ENCODE measurements at places on chromosomes 11 and 22.

DNA sequence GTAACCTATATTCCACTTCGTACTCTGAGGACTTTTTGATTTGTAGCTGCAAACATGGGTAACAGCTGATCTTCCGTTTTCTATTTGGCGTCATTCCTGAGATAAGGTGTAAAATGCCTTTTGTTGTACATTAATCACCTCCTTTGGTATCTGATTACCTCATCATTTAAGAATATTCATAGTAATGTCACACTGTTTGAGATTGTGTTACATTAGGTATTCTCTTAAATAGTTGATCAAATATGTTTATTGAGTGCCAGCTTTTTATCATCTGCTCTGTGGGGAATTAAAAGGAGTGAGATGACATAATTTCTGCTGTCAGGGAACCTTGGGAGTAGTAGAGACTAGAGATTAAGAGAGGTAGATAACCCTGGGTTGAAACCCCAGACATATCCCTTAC, 5.9 kb downstream of the NCAM1 start:
- DNase-seq, result no peak

DNA sequence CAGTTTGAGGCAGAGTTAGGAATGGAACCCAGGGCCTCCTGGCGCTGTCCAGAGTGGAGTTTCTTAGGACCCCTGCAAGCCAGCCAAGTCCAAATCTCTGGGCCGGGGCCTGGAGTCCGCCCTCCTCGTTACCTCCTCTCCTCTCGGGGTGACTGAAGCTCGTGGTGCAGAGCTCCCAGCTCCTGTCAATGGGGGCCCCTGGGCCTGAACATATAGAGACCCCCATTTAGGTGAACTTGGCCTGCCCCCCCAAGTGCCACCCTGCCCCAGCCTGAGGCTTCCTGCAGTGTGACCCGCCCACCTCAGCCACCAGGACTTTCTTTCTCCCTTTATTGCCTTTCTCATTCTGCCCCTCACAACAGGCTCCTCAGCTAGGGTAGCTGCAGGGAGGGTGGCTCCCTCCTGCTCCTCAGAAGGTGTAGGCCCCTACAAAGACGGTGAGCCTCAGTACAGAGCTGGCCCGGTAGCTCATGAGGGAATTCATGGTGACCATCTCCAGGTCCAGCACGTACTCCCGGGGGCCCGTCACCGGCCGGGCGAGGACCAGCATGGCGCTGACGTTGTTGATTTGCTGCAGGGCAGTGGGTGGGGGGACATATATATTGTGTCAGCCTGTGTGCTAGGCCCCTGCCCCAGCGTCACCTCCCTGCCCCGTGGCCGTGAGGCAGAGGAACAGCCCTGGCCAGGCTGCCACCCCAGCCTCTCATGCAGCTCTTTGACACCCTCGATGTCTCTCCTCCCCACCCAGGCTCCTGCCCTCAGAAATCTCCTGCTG, 5.9 kb downstream of the EFEMP2 start:
- DNase-seq, result no peak

- no peak for DNase-seq
These were observed 30.6 kb downstream of the CACNA1I start for GRCh38 chr22:39601180-39601535.

DNA sequence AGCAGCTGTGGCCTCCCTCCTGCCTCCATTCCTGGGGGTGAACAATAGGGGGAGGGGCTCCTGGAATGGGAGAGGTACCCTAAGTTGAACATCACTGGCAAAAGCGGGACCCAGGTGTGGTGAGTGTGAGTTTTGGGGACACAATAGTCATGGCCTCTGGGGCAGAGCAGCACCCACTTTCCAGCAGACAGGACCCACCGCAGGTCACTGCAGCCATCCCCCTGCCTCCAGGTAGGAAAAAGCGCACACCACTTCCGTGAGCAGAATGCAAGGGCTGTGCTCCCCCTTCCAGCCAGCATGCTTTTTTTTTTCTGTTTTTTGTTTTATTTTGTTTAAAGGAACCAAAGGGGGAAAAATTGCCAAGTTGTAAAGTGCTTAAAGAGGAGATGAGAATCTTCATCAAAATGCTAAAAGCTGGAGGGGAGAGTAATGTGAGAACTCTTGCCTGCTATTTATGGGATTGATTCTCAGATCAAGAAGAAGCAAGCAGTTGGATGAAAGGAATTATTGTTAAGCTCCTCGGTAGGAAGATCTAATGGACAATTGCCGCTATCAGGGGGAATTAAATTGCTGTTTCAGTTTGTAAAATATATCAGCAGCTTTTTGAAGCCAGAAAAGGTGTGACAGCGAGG, 152.9 kb downstream of the FEZ1 start:
- no peak for DNase-seq

- no peak for DNase-seq
These were observed 23.7 kb downstream of the ARVCF start for GRCh38 chr22:19992921-19993355.

DNA sequence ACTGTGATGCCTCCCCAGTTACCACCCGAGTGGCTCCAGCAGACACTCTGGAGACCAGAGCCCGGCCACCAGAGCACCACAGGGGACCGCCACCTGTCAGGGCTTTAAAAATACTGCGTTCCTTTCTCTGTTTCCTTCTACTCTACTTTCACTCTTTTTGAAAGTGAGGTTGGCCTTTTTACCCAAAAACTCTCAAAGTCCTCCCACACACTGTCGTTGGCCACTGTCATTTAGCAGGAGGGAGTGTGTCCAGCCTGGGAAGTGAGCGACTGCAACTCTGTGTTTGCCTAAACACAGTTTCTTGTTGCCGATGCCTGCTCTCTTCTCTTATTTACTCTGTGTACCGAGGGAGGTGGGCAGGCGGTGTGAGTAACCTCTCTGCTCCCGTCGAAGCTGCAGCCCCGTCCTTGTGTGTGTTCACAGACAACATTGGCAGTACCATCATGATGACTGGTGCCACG, 90.8 kb upstream of the CLDN5 start:
- DNase-seq, result no peak

DNA sequence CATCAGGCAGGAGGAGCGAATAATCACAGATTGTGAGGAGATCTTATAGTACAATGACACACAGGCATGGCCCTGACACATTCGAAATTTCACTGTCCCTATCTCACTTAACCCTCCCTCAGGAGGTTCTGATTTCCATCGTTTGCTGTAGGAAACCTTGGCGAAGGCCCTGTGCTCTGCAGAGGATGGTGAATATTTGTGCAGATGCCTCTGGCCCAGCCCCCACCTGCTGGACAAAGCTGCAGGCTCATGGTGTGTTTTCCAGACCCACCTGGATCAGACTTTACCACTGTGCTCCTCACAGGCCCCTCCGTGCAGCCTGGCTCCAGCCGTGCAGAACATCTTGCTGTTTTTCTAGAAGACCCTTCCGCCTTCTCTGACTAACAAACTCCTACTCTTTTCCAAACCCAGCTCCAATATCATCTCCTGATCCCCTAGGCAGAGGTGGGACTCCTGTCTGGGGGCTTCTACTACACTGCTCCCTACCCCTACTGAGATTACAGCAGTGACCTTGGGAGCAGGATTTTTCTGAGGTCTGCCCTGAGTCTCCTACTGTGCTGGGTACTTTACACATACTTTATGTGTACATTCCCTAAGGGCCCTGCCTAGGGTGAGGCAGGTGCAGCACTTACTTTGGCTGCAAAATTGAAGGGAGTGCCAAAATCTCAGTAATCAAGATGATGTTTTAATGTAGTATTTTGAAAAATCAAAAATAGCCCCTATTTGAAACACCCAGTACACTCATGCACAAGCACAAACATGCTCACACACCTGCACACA, 412.7 kb downstream of the SOX6 start:
- DNase-seq, result no peak

DNA sequence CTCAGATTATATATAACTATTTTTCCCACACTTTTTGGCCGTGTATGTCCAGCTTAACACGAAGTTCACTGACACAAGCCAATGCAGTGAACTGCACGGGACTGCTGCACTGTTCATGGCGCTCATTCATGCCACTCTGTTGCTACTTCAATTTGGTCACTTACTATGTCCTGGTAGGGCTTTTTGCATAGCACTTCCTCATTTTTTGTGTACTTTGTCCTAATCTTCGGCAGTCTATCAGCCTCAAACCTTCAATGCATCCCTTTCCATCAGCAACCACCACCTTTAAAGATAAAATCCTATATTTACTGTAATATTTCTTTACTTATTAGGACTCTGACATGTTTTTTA, 18.7 kb upstream of the ARHGAP32 start:
- DNase-seq, result no peak

GRCh38 chr11:35097814-35098455, 41.0 kb upstream of the CD44 start:
- DNase-seq, result no peak

- DNase-seq, result no peak
These were observed 750.7 kb downstream of the BRD1 start for GRCh38 chr22:49077036-49077393.

DNA sequence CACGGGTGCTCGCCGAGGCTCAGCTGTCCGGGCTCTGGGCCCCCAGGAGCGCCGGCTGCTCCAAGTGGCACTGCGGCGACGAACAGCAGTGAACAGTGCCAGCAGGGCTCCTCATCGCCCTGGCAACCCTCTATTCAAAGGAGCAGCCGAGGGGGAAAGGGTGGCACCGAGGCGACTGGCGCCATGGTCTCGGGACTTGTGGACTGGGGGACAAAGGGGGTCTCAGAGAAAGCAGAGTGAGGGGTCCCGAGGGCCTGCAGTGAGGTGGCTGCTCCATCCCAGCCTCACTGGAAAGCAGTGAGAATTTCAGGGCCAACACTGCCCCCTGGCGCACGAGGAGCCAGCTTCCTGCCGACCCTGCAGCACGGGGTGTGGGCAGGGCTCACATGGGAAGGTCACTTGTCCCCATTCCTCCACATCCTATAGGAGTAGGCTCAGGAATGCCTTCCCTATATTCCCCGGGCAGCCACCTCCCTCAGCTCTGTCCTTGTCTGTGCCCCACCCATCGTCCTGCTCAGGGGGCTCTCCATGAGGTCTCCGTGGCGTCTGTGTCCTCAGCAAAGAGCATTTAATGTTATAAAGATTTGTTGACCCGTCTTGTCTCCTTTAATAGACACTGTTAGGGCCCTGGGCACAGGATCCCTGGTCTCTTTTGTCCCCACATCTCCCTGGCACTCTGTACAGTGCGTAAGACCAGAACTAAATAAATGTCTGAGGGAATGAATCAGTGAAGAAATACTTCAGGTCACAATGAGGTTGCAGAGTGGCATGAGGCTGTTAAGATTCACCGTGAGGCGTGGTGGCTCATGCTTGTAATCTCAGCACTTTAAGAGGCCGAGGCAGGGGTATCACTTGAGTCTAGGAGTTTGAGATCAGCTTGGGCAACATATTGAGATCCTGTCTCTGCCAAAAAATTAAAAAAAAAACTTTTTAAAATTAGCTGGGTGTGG, 26.4 kb downstream of the LRFN4 start:
- peak; percentile 57 for DNase-seq

- no peak for DNase-seq
These were observed 17.5 kb downstream of the OR52E5 start for GRCh38 chr11:5910540-5910939.

GRCh38 chr11:71148716-71149115, 103.7 kb downstream of the SHANK2 start:
- DNase-seq, result no peak

DNA sequence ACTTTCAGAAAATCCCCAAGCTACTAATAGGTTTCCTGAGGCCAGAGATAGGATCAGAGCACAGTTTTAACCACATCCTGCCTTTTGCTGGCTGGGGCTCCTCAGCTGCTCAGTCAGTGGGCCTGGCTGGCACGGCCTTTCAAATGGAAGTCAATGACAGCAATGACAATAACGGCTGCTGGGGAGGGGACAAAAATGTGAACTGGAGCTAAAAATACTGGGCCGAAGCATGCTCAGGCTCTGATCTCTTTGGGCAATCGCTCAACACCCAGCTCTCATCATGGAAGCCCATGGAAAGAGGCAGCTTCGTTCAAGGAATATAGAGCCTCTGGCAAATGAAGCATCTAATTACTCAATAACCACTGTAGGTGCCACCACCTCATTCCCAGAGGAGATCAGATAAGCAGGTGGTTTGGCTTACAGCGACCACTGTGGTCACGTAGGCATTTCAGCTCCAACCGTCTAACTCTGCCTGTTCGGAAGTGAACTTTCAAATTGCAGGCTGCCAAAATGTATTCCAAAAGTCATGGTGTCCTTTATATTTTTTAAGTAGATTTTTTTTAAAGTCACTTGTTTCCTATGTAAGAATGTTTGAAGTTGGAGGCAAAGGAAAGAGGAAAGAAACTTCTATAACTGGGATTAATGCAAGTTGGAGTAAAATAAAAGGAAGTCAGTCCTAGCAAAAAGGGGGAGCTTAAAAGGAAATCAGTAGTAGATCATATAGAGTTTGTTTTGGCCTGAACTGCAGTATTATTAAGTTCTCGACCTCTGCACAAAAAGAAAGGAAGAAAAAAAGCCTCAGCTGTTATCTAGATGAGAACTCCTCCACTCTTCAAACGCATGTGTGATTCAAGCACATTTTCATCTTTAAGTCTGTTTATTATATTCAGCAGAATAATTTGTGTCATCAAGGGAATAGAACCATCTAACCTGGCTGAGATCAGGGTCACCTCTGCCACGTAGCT, 14.1 kb downstream of the WT1 start:
- no peak for DNase-seq

- DNase-seq, result no peak
These were observed 40.8 kb downstream of the LGR4 start for GRCh38 chr11:27431808-27432207.

GRCh38 chr11:93484716-93485115, 58.5 kb downstream of the SMCO4 start:
- DNase-seq, result no peak

DNA sequence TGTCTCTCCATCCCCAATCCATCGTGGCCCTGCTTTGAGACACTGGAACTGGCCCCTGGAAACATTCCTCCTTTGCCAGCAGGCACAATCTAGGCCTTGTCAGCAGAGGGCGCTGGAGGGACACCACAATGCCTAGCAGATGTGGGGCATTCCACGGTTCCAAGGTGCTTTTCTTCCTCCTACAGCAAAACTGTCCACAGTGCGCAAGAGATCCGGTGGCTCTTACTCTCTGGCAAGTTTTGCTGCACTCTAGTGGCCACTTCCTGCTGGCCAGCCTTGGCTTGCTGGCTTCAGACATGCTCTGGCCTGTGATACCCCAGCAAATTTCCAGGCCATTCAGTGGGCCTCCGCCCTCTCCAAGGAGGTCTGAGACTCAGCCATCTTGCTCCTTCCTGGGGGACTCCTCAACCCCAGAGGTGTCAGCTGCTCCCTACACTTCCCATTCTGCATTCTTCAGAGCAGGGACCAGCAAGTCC, 17.1 kb upstream of the RBM4B start:
- DNase-seq, result peak; percentile 95

GRCh38 chr22:45496451-45496941, 6.2 kb upstream of the FBLN1 start:
- DNase-seq, result no peak

GRCh38 chr11:28799316-28799715, 691.1 kb downstream of the METTL15 start:
- DNase-seq, result no peak

GRCh38 chr11:96313163-96313562, 29.8 kb downstream of the MAML2 start:
- DNase-seq, result no peak

DNA sequence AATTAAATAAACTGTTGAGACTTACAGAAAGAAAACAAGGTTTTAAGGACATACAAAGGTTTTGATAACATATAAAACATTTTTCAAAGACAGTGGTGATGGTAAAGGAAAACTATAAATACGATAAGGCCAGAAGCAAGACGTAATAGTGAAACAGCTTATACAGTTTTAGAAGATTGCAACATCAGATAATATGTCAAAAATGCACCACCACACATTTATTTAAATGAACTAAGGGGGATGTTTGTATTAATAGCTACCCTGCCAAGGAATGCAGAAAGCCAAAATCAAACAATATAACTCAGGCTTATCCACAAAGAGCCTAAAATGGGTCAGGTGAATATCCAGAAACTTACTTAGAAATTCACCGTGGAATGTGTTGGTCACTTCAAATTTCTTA, 981.6 kb upstream of the FAT3 start:
- no peak for DNase-seq
